NCI-H446 (cell line): ENCODE measurements at places on chromosomes 2 and 18.
A peak's percentile ranks its signal among the peaks of the same experiment; 100 is the strongest.

DNA sequence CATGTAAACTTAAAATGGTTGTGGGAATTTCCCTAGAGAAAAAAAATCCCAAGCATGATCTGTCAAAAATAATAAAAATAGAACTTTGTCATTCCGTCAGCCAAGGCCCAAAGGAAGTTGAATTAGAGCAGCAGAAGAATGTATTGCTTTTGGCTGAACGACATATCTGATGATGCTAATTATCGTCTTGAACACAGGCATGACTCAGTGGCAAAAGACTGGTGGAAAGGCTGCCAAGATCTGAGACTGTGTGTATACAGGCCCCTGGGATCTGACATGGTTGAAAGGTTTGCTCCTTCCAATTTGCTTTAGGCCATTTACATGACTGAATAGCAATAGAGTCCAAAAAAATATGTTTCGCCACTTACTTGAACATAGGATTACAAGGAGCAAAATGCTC is 1057.1 kb upstream of the CRIM1 start:
- DNase-seq = no peak

DNA sequence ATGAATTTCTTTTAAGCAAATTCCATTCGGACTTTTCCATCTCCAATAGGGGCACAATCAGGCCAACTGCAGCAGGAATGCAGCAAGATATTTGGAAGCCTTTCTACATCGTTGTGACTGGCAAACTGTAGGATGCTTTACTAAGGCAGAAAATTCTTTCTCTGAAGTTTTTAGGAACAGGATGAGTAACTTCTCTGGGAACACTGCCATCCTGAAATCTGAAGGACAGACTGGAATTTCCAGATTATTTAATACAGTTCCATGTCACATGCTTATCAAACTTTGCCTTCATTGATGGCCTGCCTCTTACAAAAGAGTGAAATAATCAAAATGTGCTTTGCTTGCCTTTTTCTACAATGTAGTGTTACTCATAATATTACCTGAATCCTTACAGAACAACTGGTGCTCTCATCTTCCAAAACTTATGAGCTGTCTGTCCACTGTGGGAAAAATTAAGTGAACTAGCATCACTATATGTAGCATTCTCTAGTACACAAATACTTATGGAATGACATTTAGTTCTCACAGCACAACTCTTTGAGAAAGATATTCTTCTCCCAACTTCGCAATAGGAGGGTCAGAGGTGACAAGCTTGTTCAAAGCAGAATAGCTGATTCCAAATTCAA is 32.0 kb upstream of the MAP2 start:
- no peak for DNase-seq

GRCh38 chr2:23568626-23569190 is 183.7 kb downstream of the KLHL29 start:
- no peak for DNase-seq

DNA sequence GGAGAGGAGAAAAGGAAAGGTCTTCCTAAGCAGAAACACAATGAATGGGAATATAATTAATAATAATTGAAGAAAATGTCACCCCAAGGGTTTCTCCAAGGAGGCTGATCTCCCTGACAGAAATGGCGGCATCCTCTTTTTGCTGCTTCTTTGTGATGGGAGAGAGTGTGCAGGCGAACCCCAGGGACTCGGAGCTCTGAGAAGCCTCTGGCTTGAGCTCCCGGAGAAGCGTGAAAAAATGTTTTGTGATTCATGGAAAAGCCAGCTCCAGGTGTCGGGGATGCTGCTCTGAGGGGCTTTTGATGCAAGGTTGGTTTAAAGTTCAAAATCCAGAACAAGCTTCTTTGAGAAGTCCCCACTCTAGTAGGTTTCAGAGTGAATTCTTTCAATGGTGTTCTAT is 91.0 kb downstream of the VWA3B start:
- no peak for DNase-seq

DNA sequence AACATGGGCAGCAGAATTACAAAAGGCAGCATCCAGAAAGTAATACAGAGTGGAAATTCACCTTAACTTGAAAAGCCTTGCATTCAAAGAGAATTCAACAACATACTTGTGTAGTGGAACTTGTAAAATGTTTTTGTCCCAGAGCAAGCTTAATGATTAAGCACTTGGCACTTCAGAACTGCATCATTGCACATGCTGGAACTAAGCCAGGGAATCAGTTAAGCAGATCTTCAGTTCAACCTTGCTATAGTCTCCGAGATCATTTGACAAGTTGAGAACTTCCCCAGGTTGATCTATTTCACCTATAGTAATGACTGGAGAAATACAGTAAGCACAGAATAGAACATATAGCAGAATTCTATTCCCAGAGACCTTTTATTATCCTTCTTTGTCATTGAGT is 1337.2 kb upstream of the NXPH2 start:
- peak; percentile 16 for DNase-seq
